Fibroblast of the aortic adventitia (primary cell): ENCODE measurements at places on chromosomes 16 and 17. TPM values are rescaled to one million over a fixed set of nuclear protein-coding genes. Genes with fewer than 3 reads are reported as not detected.
A peak's percentile ranks its signal among the peaks of the same experiment; 100 is the strongest.

ABCA10 gene
- 2.8 and 7.5 TPM in 2 replicates for total RNA-seq

SNAI3 gene
- not detected in 2 replicates for total RNA-seq

MRC2 gene
- total RNA-seq, result 170 and 245 TPM in 2 replicates

DNA sequence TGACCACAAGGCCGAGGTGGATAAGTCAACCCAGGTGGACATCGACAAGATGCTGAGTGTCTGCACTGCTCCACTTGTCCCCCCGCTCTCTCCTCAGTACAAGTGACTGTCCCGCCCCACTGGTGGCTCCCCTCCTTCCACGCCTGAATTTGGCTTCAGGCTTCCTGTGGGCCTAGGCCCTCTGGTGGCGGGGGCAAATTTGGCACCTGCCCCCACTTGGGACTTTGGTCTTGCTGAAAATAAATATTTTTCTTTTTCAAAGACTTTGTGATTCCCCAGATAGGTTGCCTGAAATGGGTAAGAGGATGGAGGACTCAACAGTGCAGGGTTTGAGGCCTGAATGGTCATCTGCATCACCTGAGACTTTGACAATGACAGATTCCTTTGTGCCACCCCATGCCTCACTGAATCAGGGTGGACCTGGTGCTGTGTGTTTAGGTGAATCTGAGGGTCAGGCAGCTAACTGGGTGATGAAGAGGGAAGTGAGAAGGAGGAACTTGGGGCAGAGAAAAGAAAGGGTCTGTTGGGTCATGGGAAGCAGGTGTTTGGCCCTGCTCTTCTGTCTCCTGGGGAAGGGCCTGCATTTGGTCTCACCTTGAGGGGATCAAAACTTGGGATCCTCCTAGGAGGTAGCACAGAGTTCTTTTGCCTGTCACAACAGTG, 2.0 kb downstream of the C16orf86 start:
- DNase-seq, result no peak

DNA sequence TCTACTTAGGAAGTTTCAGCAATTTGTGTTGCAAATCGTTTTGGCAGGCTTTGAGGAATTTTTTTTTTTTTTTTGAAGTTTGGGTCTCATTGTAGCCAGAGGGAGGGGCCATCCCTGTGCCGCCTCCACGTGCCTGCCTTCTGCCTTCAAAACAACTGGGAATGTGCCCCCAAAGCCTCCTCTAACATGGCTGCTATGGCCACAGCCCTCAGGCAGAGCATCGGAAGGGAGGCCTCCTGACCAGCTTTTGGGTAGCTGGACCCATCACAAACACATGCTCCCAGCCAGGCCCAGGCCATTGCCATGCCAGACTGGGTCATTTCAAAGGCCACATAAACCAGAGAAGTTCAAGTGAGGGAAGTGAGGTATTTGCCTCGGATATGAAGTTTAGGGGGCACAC, 21.5 kb downstream of the C16orf82 start:
- no peak for DNase-seq

GRCh38 chr16:31695667-31696066, 168.0 kb downstream of the AHSP start:
- no peak for DNase-seq

DNA sequence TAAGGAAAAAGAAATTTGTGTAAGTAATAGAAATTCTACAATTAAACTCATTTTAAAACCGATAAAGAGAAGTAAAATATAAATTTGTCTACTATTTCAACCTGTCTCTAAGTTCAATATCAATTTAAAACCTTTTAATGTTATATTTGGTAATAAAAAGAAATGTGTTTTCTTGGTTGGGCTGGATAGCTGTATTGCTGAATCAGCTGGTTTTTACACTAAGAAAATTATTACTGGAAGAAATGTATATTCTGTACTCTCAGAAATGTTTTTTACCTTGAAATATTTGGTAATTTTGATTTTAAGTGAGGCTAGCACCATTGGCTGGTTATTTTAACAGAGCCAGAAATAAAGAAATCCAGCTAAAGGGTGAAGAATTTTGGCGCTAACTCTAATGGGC, 87.1 kb upstream of the CNTNAP4 start:
- no peak for DNase-seq

GRCh38 chr16:86926181-86927094, 348.1 kb downstream of the FOXL1 start:
- no peak for DNase-seq

DNA sequence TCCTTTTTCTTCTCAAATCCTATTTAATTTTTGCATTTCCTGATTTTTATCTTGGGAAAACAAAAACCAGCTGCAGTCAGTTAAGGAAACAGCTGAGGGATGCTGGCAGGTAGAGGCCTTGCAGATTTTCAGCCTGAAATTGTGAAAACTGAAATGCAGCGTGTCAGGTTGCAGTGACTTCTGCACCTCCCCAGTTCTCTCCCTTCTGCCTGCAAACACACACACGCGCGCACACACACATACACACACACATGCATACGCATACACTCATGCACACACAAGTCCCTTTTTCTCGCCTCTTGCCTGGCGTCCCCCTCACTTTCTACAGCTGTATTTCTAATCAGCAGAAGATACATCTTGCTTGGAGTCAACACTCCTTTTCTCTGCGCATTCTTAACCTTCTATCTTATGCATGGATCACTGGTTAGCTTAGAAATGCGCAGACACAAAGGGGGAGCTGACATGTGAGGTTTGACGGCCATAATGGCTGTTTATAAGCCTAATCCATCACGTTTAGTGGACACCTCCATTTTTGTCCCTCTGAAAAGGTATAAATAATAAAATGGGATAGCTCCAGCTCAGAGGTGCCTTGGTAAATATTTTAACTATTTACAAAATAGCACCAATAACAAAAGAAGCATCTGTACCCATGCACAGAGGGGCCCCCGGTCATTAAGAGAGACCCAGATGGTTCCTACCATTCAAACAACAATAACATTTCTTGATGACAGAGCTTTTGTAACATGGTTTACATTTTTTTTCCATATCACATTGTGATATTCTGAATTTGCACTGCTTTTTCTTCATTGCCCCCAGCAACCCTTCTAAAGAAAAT, 392.1 kb upstream of the SALL1 start:
- peak; percentile 21 for DNase-seq

- DNase-seq, result no peak
These were observed 656 bp downstream of the VMO1 start for GRCh38 chr17:4785311-4786105.

- no peak for DNase-seq
These were observed 667 bp downstream of the FSCN2 start for GRCh38 chr17:81528651-81529436.

- no peak for DNase-seq
These were observed 14.0 kb downstream of the CARD14 start for GRCh38 chr17:80183581-80184422.

DNA sequence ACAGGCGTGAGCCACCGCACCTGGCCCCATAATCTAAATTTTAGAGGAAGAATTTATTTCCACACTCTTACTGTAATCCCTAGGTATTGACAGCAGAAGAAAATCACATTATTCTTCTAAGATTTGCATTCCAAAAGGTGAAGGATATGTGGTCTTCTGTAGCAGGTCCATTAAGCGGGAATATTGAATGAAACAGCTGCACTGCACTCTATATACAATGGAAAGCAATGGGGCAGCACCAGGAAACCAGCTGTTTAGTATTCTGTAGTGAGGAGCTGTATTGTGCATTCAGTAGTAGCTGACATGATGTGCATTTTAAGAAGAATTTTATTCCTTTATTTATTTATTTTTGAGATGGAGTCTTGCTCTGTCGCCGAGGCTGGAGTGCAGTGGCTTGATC, 49.6 kb downstream of the PSMD12 start:
- DNase-seq, result no peak

DNA sequence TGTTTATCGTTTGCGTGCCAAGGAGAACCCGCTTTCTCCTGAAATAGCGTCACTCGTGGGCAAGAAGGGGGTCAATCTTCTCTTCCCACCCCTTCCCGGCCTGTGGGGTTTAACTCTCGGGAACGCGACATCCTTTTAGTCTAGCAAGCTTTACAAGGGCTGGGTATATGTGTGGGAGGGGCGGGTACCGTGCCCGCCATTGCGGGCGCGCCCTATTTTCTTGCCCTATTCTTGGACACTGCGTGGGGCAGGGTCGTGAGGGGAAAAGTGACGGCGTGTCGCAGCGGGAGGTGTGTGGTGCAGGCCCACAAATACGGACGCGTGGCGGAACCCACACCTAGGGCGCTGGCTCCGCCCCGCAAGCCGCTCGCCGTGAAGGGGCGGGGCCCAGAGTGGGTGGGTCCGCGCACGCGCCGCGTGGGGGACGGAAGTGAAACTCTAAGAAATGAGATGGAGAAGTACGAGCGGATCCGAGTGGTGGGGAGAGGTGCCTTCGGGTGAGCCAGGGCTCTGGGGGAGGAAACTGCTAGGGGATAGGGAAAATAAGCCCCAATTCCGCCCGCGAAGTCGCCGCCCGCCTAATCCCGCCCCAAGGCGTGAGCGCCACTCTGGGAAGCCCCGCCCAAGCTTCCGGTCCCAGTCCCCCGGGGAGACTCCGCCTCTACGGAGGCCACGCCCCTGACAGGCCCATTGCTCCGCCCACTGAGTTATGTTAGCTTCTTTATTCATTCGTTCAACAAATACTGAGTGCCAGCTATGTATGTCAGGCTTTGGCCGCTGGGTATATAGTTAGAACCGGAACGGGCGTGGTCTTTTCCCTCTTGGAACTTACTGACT, at the start of gene NEK8:
Gene NEK8, plus strand, starts transcription at position 425 of the 837 bp plus-strand sequence. Its CDS starts 26 bp downstream, at position 451.
- peak; percentile 92 for DNase-seq

GRCh38 chr17:56983366-56983765, 5.4 kb downstream of the SCPEP1 start:
- no peak for DNase-seq

DNA sequence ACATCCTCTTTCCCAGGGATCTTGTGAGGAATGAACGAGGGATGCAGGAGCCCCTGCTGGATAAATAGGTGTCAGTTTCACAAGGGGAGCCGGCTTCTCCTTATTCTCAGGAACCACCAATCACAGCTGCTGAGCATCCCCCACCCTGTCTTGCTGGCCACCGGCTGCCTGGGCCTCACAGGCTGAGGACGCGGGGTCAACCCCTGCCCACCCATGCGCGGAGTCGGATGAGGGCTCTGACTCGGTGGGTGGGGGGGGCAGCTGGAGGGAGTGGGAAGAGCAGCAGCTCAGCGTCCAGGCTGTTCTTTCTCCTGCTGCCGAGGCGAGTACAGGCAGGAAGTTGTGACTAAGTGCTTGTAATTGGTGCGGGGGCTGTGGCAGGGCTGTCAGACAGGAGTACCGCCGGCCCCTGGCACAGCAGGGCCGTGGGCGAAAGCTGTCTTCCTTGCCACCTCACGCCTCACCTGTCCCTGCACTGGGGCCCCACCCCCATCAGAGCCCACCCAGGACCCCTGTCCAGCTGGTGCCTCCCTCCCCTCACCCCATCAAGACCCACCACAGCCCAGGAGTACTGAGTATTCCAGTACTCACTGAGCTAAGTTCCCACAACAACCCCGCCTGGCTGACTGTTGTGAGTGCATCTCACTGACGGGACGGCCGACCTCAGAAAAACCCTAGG, 11.0 kb upstream of the DPEP1 start:
- DNase-seq, result peak; percentile 73

DNA sequence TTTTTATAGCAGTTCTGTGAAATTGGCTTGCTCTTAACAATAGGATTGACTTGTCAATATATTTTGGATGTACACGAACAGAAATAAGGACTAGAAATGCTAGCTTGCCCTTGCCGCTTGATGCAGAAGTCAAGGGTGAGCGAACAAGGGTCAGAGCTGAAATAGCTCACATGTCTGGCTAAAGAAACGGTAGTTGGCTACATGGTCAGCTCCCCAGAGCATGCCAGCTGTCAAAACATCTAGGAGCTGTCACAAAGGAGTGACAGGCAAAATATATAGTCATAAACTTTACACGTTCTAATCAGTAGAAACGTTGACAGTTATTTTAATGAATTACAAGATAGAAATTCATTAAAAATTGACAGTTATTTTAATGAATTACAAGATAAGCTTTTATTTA, 2.9 kb upstream of the MEIOB start:
- no peak for DNase-seq

- DNase-seq, result no peak
These were observed at the start of gene PPL for GRCh38 chr16:4936991-4937781. TSS of gene PPL (minus strand) at chr16:4937148. CDS start at chr16:4937045, 103 bp downstream.

GRCh38 chr17:49783071-49783715, 5.3 kb upstream of the KAT7 start:
- peak; percentile 32 for DNase-seq

GRCh38 chr17:77379832-77380231, 239.1 kb downstream of the SEC14L1 start:
- no peak for DNase-seq

- DNase-seq, result no peak
These were observed 383.0 kb upstream of the PMFBP1 start for GRCh38 chr16:72554935-72555334.

DNA sequence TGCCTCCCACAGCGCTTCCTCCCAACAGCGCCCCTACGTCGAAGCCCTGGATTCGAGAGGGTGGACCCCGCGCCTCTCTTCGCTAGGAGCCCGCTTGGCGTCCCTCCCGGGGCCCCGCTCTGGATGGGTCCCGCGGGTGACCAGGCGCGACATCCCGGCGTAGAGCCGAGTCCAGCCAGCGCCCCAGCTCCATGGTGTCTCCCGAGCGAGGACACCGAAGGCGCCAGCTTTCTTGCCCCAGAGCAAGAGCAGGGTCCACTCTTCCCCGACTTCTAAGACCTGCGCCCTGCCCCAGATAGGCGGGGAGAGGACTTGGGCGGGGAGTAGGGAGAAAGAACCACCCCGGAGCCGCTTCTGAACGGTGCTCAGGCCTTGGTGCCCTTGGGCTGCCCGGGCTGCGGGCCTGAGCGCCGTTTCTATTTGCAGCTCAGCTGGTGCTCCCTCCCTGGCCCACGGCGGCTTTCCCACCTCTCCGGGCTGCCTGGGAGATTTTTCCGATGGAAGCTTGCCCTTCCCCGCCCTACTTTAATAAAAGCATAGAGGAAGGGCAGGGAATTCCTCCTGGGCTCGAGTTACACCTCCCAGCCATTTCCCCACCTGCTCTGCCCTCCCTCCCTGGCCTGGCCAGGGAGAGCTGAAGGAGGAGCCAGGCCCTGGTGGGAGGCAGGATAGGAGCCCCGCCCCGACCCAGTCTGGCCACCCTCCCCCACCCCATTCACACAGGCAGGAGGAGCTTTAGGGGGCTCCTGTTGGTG, 1.8 kb downstream of the MMP15 start:
- DNase-seq, result no peak

GRCh38 chr16:83206426-83206825, 579.7 kb downstream of the CDH13 start:
- DNase-seq, result no peak

DNA sequence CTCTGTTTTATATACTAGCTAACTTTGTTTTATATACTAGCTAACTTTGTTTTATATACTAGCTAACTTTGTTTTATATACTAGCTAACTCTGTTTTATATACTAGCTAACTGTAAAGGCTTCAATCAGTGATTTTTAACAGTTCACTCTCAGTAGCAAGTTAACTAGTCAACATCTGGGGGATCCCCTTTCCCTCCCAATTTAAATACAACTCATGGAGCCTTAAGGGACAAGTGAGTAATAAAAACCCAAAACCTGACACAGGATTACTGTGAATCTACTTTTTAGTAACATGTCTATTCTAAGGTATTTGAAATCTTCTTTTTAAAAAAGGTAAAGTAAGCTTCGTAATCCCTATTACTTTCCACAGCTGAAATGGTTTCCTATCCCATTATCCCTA, 32.2 kb downstream of the FAM222B start:
- no peak for DNase-seq

GRCh38 chr17:42411361-42411760, 11.7 kb downstream of the CAVIN1 start:
- DNase-seq, result peak; percentile 44
